ENCODE measurements at places on chromosomes 5 and 9.

DNA sequence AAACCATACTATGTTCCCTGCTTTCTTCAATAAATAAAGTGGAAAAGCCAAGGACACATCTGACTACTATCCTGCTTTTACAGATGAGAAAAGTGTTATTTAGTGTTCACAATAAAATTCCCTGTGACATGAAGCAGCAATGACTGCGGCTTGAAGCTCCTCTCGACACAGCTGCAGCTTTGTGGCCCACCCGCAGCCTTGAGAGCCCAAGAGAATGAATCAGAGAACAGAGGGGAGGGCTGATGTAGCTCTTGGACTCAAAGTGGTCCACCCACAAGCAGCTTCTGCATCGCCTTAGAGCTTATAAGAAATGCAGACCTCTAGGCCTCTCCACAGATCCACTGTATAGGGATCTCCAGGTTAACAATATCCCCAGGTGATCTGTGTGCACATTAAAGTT, 181.3 kb upstream of the GNA14 start:
- DNase-seq = no peak

DNA sequence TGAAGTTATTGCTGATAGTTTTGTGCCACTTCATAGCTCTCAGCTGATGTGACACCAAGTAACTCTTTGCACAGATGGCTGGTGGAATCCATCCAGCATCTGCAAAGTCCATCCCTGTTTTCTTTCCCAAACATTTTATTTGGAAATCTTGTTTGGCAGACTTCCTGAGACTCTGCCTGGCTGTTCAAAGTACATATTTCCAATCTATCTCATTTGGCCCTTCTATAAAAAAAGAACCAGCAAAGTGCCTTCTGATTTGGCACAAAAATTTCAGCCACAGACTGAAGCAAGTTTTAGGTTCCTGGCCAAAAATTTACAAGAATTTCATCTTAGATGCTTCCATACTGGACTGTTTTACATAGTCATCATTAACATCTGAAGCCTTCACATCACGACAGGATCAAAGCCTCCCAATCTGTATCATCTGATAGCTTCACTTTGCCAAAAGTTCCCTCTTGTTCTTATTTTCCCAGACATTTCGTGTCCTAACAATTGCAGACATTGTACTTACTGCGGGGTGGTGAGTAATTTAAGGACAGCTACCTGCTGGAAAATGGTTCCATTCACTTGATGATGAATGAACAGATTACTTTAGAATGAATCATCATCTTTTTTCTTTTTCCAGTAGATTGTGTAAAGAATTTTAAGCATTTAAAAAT, 377.3 kb downstream of the KIAA0825 start:
- no peak for DNase-seq

DNA sequence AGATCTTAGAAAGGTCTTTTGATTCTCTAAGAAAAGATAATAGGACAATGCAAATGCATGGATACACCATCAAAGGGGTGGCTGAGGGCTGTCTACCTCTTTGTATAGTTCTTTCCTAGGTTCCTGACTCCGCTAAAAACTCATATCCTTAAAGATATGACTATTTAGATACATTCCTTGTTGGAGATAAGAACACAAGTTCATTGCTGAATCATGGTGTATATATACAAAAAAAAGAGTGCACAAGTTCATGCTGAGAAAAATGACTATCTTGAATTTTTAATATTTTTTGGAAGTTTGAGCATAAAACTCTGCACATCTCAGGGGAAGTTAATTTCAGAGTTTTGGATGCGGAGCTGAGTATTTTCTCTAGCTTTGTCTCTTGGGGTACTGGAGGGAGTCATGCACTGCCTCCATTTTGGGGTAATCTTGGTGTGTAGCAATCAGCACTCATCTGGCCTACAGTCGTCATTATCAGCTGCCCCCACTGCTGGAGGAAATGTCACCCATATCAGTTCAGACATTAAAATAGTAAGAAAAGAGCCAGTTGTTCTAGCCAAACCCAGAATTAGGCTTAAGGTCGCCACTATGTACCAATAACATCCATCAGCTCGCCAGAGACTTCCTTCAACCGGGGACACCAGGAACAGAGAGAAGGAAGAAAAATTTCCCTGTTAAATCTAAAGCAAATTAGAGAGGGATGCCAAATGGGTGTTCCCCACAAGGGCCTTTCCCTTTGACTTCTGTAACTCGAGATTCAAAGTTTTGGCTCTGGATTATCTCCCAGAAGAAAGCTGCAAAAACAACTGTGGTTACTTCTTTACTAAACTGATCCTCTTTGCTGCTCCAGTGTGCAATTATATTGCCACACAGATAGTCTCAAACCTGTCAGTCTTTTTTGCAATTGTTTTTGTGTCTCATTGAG, 49.0 kb downstream of the PTTG1 start:
- DNase-seq = no peak

DNA sequence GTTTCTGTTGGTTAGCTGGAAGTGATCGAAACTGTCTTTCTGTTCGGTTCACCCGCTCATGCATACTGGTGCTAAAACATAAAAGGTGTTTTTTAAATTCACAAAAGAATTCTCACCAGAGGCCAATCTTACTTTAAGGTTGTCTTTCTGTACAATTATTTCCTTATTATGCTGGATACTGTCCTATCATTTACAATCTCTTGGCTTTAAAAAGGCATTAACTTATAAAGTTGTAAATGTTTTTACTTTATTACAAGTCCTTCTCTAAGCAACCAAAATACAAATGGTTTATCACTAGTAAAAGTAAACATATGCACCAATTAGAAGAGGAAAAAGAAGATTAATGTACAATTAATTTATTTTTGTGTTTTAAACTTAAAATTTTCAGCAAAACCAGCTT, 10.7 kb downstream of the CARNMT1 start:
- no peak for DNase-seq

DNA sequence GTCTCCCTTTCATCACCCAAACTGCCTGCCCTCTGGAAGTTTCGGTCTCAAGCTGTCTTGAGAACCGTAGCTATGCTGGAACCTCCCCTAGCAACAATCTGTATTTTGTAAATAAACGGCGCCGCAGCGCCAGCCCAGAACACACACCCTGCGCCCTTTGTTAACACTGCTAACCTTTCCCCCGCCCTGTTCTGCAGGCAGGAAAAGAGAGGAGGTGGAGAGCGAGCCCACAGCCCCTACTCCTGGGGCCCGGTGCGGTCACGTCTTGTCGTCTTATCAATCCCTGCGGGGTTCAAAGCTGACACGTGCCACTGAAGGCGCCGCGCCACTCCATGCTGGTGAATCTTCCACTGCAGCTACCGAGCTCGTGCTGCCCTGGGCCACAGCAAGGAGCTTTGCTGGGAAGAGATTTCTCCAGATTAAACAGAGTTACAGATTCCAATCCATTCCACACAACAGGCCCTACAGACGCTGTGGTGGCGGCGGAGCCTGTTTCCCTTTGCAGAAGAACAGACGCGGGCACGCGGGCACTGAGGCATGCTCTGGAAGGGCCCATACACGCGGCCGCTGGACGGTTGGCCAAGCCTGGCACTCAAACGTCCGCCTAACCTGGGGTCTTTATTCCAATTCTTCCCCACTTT, 25.3 kb downstream of the ZDHHC11B start:
- DNase-seq = no peak

DNA sequence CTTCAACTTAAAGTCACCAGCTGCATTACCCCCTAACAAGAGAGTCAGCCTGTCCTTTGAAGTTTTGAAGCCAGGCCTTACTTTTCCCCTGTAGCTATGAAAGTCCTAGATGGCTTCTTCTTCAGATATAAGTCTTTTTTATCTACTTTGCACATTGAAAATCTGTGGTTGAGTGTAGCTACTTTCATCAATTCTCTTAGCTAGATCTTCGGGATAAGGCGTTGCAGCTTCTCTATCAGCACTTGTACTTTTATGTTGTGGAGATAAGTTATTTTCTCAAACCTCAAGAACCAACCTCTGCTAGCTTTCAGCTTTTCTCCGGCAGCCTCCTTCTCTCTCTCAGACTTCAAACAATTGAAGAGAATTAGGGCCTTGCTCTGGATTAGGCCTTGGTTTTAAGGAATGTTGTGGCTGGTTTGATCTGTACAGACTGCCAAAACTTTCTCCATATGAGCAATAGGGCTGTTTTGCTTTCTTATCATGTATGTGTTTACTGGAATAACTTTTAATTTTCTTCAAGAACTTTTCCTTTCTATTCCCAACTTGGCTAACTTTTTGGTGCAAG, 21.6 kb downstream of the CATSPER3 start:
- no peak for DNase-seq

- no peak for DNase-seq
These were observed 48.9 kb upstream of the CHD1 start for GRCh38 chr5:98977723-98978122.

GRCh38 chr9:137273095-137273490, 4.4 kb upstream of the TOR4A start:
- DNase-seq = no peak

- DNase-seq = no peak
These were observed 3.7 kb upstream of the DPM2 start for GRCh38 chr9:127941062-127941960.
